ENCODE measurements at places on chromosomes 7 and 10. TPM values are rescaled to one million over a fixed set of nuclear protein-coding genes. Genes with fewer than 3 reads are reported as not detected.

DNA sequence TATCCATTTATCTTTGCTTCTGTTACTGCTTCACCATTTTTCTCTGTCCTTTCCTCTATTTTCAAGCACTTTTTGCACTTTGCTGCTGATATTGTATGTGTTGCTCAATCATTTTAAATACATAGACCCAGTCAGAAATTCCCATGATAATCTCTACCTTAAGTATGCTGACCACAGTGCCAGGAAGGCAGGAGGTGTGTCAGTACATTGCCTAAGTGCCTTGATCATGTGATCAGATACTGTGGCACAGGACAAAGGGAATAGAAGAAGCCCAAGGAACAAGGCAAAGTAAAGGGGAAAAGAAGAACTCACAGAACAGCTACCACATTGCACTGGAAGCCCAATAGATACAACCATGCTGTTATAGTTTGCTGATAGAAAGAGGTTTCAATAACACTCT is 53.7 kb upstream of the CD36 start:
- no peak for DNase-seq

DNA sequence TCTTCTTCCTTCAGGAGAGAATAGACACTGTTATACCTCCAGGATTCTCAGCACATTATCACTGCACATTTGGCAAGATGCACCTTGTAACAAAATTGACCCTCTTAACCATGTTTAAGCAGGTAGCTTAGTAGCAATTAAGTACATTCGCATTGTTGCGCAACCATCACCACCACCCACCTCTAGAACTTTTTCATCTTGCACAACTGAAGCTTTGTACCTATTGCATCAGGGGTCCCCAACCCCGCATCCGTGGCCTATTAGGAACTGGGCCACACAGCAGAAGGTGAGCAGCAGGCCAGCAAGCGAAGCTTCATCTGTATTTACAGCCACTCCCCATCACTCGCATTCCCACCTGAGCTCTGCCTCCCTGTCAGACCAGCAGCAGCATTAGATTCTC is 29.9 kb upstream of the SMURF1 start:
- DNase-seq, result no peak

DNA sequence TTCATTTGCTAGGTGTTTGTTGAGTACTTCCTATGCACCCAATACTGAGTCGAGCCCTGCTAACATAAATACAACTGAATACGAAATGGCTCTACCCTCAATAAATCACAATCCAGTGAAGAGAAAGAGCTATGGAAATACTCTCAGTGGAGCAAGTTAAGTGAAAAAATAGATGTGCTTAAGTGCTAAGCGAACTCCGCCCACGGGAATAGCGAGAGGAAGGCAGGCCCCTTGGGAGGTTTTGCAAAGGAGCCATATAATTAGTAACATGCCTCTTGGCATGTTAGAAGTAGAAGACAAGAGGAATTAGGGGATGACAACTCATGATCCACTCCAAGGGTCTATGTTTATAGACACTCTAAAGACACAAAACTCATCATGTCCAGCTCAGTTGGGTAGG is 42.8 kb upstream of the TSPAN33 start:
- DNase-seq, result no peak

DNA sequence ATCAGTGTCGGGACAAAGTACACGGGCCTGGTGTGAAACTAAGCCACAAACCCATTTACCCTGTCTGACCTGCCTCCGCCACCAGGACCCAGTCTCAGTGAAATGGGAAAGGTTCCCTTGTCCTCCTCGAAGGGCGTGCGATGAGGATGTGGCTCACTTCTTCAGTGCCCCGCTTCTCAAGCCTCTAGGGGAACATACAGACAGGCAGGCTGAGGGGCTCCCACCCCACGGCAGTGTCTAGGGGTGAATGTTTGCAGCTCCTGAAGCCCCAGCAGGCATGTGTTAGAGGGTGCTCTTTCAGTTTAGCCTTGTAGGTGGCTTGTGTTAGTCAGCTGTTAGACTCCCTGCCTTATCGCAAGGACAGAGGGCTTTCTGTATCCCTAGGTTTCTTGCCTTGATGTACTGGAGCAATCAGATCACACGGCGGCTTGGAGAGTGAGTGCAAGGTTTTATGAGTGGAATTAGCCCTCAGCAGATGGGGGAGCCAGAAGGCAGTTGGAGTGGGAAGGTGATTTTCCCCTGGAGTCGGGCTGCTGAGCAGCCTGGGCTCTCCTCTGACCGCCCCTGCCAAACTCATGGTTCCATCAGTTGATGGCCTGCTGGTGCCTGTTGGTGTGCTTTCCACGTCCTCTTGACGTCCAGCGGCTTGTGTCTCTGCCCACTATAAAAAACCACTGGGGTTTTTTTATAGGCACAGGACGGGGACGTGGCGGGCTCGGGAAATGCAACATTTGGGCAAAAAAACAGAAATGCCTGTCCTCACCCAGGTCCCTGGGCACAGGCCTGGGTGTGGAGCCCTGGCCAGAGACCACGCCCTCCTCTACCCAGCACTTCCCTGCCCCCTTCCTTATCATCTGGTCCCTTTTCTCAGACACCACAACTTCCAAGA is 759 bp downstream of the NUDT1 start:
- DNase-seq, result peak; percentile 35

GRCh38 chr7:130063036-130063435 is 7.3 kb upstream of the KLHDC10 start:
- peak; percentile 72 for DNase-seq

DNA sequence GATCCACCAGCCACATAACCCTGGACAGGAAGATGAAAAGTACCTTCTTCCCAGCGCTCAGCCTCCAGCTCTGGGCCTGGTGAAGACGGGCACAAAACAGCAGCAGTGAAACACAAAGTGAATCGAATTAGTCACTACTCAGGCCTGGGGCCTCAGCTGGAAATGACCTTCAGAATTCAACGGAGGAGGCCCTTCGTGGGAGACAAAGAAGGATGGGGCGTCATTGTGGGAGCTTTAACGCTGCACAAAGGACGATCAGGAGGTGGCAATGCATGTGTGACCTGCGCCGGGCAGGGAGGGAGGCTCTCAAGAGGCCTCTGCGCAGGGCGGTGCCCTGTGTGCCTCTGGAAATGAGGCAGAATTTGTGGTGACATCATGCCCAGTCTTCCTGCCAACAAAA is 161.9 kb downstream of the DNAJB6 start:
- DNase-seq, result peak; percentile 4

DNA sequence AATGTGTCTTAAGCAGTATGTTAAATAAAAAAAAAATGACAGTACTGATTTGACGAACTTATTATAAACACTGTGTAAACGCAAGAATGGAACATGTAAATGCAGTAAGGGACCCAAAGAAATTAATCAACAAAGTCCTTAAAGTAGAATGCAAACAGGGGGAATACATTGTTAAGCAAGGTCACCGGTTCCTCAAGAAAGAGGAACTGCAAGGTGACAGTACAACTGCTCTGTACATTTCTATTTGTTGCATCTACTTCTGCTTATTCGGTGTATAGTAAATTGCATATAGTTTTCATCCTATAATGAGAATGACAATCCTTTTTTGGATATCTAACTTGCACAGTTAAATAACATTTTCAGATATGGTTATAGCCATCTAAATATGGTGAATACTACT is 387.0 kb upstream of the SEMA3D start:
- no peak for DNase-seq

DNA sequence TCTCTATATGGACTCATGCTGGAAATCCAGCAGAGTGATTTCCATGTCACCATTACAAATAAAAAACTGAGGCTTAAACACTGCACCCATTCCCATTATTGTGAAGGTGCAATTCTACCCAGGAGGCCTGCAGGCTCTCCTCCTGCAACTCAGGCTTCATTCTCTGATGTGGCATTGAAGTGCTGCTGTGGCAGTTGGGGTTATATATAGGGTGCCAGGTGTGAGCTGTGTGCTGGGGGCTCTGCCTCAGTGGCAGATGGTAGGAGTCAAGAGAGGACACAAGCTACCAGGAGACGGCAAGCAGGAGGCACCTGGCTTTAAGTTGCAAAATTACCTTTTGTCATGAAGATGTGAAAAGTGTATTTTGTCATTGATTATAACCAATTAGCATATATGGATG is 21.3 kb downstream of the ZNF107 start:
- DNase-seq, result no peak

DNA sequence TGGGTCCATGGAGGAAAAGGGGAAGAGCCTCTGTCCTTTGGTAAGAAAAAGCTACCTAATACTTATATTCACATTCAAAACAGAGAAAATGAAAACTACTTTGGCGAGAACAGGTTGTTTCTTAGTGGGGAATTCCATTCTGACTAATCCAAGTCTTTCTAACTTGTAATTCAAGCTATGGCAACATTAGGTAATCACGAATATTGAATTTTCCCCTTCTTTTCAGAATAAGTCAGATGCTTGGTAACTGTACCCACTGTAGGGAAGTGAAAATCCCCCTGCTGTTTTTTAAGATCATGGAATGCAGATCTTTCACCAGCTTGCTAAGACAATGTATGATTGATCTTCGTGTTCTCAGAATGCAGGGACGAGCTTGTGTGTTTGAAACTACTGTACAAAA is 384.4 kb downstream of the TCERG1L start:
- no peak for DNase-seq

DNA sequence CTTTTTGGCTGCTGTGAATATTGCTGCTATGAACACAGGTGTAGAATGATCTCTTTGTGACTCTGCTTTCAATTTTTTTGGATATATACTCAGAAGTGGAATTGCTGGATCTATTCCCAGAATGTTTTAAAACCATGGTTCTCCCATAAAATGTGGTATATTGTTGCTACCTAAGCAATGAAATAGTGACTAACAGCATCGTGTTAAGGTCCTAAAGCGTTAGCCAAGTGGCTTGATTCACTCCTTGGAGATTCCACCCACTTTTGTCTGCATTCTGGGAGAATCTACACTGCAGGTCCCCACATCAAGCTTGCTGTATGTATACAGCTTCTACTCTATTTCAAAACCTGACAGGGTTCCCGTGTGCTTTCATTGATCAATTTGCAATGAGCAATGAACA is 105.6 kb downstream of the CDK6 start:
- DNase-seq, result no peak

- no peak for DNase-seq
Observed at GRCh38 chr10:1961989-1962388, 224.7 kb upstream of the ADARB2 start.

- no peak for DNase-seq
Observed at GRCh38 chr7:85686401-85687181, 499.7 kb upstream of the SEMA3D start.

GRCh38 chr10:49158404-49158803 is 24.6 kb upstream of the FAM170B start:
- no peak for DNase-seq

GRCh38 chr7:135744938-135745702 is 3.5 kb downstream of the FAM180A start:
- DNase-seq, result no peak

DNA sequence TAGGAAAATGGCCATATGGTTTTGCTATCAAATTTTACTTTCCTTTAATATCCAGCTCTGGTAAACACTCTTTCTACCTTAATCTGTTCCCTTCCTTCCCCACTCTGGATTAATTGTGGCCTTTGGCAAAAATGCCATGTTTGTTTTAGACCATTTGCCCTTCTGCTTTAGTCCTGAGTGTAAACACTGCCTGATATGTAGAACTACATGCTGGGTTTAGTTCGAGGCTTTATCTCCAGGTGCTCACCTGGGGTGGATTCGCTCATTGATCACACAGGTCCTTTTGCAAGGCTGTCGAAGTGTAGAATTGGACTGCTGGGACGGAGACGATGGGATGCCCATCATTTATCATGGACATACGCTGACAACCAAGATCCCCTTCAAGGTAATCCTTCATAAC is 94.1 kb downstream of the NOC3L start:
- no peak for DNase-seq

DNA sequence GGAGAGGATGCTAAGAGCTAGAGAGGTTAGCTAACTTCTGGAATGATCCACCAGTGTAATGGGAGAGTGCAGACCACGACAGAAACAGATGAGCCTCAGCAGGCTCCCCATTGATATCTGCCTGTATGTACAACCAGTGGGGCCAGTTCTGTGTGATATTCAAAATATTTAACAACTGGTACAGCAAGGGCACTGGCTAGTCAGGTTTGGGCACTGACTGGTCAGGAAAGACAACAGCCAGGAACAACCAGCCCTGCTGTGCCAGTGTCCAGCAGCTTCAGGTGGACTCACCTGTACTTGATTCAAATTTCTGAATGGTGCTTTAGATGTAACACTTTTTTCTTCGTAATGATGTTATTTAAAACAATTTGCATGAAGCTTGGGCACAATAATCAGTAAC is 5.9 kb upstream of the TRIL start:
- DNase-seq, result no peak

- DNase-seq, result peak; percentile 56
Observed at GRCh38 chr10:71270301-71271220, 48.5 kb upstream of the SLC29A3 start.

DNA sequence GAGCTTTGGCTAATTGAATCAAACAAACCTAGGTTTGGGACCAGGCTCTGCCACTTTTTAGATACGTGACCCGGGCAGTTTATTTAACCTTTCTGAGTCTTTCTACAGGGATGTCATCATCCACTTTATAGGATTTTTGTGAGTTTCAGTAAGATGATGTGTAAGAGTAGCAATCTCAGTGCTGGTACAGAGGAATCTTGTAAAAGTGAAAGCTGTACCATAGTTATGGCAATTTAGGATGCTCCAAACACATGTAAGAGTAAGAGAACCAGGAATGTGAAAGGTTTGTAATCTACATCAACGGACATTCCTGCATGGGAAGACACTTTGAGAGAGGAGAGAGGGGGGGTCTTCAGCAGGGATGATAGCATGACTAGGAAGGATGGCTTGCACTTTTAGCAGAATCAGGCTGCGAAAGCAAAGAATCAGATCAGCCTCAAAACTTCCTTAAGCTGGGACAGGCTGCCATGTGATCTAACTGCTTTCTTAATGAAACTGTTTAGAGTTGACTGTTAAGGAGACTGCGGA is 968 bp downstream of the NOLC1 start:
- DNase-seq, result no peak

CALCR gene
- total RNA-seq, result not detected

CTAGE8 gene
- total RNA-seq, result 0.97 TPM

LRIT1 gene
- not detected for total RNA-seq

HOXA5 gene
- total RNA-seq, result not detected

SEC23IP gene
- 73.0 TPM for total RNA-seq

SYT15 gene
- 1.2 TPM for total RNA-seq
